ENCODE measurements at places on chromosomes 16 and 17. TPM values are rescaled to one million over a fixed set of nuclear protein-coding genes. Genes with fewer than 3 reads are reported as not detected.

The TMEM107 gene
- 16.8 TPM for total RNA-seq

The LIMD2 gene
- total RNA-seq: 9.7 TPM

The ABCA3 gene
- total RNA-seq: 2.9 TPM

The CD300A gene
- total RNA-seq: not detected

The CD300LB gene
- total RNA-seq: not detected

The ZNF213 gene
- 3.9 TPM for total RNA-seq

The MMP2 gene
- 110 TPM for total RNA-seq

The BANP gene
- 20.9 TPM for total RNA-seq

The DHX58 gene
- total RNA-seq: 10.4 TPM

The MYH8 gene
- not detected for total RNA-seq

The GLP2R gene
- total RNA-seq: not detected

The SKAP1 gene
- total RNA-seq: not detected

The KREMEN2 gene
- not detected for total RNA-seq

The PDILT gene
- 0.18 TPM for total RNA-seq

The OTOP2 gene
- total RNA-seq: not detected

The NR1D1 gene
- 3.4 TPM for total RNA-seq

The NLGN2 gene
- 12.5 TPM for total RNA-seq

The ABCC11 gene
- not detected for total RNA-seq

The SLC13A2 gene
- not detected for total RNA-seq

The MFAP4 gene
- total RNA-seq: 47.1 TPM

The C1QL1 gene
- not detected for total RNA-seq

The NPTX1 gene
- total RNA-seq: 0.81 TPM

The PLA2G10 gene
- total RNA-seq: not detected

The ANKRD13B gene
- total RNA-seq: 5.8 TPM

The FAM171A2 gene
- 7.2 TPM for total RNA-seq

The ETV4 gene
- 17.0 TPM for total RNA-seq

The MILR1 gene
- 15.4 TPM for total RNA-seq

The CA7 gene
- total RNA-seq: not detected

The RNF166 gene
- 14.1 TPM for total RNA-seq

The BCL6B gene
- 0.90 TPM for total RNA-seq

The ARRB2 gene
- total RNA-seq: 3.9 TPM

The BRICD5 gene
- 0.49 TPM for total RNA-seq

The RAB26 gene
- total RNA-seq: not detected

The RHOT1 gene
- 30.0 TPM for total RNA-seq

The OTOA gene
- not detected for total RNA-seq

The CCL8 gene
- not detected for total RNA-seq

The CDT1 gene
- total RNA-seq: 7.3 TPM

The PDE6G gene
- not detected for total RNA-seq

The SALL1 gene
- total RNA-seq: 1.3 TPM

The EMP2 gene
- 9.4 TPM for total RNA-seq

The PROCA1 gene
- not detected for total RNA-seq

The CDRT15L2 gene
- not detected for total RNA-seq

Measured in cardiac atrium fibroblast (primary cell).